ENCODE measurements at places on chromosomes 3 and 15. TPM values are rescaled to one million over a fixed set of nuclear protein-coding genes. Genes with fewer than 3 reads are reported as not detected.

- peaks cover 3% of the 10 kb centered on the region for H3K4me1 ChIP-seq
- H3K4me3 ChIP-seq: peak within 1 kb of the TSS; percentile 50
- no peaks in the 10 kb centered on the region for H3K27me3 ChIP-seq
Measured at GRCh38 chr15:48877630-48878595, at the start of gene EID1. EID1 (plus strand) TSS chr15:48878134; CDS start chr15:48878177, 43 bp downstream.

- H3K27ac ChIP-seq: peak overlapping the region; percentile 64
- no peak overlapping the region for H3K4me3 ChIP-seq
- no peaks in the 10 kb centered on the region for H3K27me3 ChIP-seq
- no peak for DNase-seq
- H3K36me3 ChIP-seq: no peaks in the 10 kb centered on the region
Measured at GRCh38 chr3:197354568-197355001, 56.2 kb upstream of the DLG1 start.

GRCh38 chr3:51581524-51581923 lies 43.0 kb downstream of the RAD54L2 start:
- peaks cover 15% of the 10 kb centered on the region for H3K36me3 ChIP-seq
- no peak overlapping the region for H3K27ac ChIP-seq
- no peaks in the 10 kb centered on the region for H3K4me1 ChIP-seq
- DNase-seq: no peak
- H3K27me3 ChIP-seq: no peaks in the 10 kb centered on the region
- no peak overlapping the region for H3K4me3 ChIP-seq

The FBXW12 gene
- total RNA-seq: not detected

DNA sequence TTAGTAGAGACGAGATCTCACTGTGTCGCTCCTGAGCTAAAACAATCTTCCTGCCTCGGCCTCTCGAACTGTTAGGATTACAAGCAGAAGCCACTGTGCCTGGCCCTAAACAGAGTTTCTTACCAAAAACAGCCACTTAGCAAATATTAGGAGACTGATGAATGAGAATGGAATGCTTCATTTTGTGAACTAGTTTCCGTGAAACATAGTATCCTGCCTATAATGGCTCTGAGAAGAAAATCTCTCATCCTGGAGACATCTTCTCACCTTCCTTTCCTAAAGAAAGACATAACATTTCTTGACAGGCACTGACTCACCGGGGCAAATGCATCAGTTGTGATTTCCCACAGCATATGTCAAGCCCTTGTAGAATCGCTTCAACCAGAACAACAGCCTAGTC lies 44.9 kb downstream of the GJD2 start:
- H3K27ac ChIP-seq: no peak overlapping the region
- H3K4me3 ChIP-seq: no peak overlapping the region
- H3K4me1 ChIP-seq: no peaks in the 10 kb centered on the region
- no peak for DNase-seq

The KBTBD12 gene
- total RNA-seq: 0.38 TPM

The PRRT3 gene
- 0.75 TPM for total RNA-seq

DNA sequence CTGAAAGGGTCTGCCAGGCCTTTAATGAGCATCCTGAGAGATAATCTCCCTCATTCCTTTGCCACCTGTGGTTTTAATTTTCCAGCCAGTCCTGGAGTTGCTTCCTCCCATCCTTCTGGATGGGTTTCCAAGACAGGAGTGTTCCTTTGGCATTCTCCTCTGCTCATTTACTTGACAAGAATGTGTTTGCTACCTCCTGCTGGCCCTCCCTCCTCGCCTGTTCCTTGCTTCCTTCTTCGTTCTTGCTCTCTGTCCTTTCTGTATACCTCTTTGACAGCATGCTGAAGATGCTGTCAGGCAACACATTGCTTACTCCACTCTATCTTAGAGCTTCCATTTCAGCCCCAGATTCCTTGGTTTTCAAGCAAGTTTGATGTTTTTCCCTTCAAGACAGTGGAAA lies 46.0 kb downstream of the ERC2 start:
- peaks cover 10% of the 10 kb centered on the region for H3K27me3 ChIP-seq
- no peaks in the 10 kb centered on the region for H3K4me1 ChIP-seq
- DNase-seq: no peak
- H3K27ac ChIP-seq: no peak overlapping the region
- H3K4me3 ChIP-seq: no peak overlapping the region

The IGSF11 gene
- 0.76 TPM for total RNA-seq

The SNX22 gene
- not detected for total RNA-seq

DNA sequence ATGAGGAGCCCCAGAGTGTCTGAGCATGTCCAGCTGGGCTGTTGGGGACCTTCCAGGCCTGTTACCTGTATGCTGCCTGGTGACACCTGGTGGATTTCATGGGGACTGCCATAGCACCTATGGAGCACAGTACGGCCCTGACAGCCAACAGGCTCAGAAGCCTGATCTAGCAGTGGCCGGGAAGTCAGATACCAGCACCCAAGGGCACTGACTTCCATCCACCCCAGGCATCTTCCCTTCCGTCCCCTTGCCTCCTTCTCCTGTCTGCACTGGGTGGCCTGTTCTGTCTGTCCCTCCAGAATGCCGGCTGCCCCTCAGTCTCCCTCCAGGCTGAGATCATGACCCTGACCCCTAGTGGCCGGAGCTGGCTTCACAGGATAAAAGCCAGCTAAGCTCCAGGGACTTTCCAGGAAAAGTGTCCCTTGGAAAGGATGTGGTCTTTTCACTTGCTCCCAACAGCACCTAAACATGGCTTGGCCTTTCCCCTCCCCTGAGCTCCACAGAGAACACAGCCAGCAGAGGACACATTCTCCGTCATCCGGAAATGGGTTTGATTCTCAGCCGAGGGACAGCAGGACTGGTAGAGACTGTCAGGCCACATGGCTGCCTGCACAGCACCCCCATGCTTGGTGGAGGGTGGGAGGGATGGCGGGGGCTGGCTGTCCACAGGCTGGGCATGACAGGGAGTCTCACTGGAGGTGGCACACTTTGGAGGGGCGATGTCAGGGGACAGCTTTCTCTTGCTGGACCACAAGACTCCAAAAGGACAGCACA lies 9.5 kb downstream of the RPS17 start:
- H3K36me3 ChIP-seq: no peaks in the 10 kb centered on the region
- no peaks in the 10 kb centered on the region for H3K27me3 ChIP-seq
- H3K4me3 ChIP-seq: peak overlapping the region; percentile 29
- H3K27ac ChIP-seq: peak overlapping the region; percentile 18

The UMPS gene
- 33.2 TPM for total RNA-seq

- H3K36me3 ChIP-seq: no peaks in the 10 kb centered on the region
- no peak overlapping the region for H3K27ac ChIP-seq
- DNase-seq: no peak
- no peaks in the 10 kb centered on the region for H3K4me1 ChIP-seq
Measured at GRCh38 chr3:24981924-24982323, 446.1 kb upstream of the RARB start.

DNA sequence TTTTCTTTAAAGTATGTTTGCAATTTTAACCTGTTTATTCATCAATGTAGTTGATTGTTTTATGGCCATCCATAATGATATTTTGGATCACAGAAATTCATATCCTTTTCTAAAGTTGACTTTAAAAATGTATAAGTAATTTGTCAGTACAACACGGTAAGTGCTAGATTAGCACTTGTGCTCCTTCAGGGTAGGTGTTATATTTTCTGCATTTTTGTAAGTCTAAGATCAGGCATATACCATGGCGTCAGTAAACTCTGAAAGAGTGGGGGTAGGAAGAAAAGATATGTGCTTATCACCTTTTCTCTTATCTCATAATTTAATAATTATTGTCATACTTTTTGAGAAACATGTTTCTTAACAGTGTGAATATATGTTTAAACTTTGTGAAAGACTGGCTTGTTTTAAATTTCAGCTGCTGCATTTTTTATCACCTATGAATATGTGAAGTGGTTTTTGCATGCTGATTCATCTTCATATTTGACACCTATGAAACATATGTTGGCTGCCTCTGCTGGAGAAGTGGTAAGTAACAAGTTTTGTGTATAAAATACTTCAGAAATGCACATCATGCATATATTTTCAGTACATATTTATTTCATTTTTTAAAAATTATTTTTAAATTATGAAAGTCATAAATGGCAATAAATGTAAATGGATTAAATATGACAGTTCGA lies 22.1 kb downstream of the SLC25A26 start:
- H3K4me1 ChIP-seq: no peaks in the 10 kb centered on the region
- no peak for DNase-seq
- H3K36me3 ChIP-seq: peaks cover 8% of the 10 kb centered on the region
- no peaks in the 10 kb centered on the region for H3K27me3 ChIP-seq
- H3K27ac ChIP-seq: no peak overlapping the region

GRCh38 chr3:75768303-75769017 lies 16.9 kb downstream of the ZNF717 start:
- no peak overlapping the region for H3K27ac ChIP-seq
- DNase-seq: no peak

DNA sequence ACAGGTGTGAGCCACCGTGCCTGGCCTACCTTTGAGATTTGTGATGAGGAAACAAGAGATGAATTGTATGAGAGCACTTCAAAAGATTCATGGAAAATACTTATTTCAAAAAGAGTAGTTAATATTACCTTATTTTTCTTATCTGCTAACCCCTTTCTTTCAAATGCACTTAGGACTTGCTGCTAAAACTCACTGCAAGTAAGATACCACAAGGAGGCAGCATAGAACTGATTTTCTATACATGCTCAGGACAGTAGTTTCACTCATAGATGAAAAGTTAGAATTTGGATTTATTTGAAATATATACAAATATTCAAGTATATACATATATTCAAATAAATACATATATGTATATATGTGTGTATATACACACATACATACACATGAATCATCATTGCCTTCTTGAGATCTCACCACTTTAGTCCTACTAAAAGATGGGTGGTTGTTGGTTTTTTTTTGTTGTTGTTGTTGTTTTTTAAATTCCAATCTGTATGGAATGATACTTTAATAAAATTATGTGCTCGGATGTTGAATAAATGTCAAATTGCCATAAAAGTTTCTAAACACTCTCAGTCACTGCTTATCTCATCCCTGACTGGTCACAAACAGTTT lies 2.4 kb downstream of the CCNDBP1 start:
- no peaks in the 10 kb centered on the region for H3K27me3 ChIP-seq
- peaks cover 51% of the 10 kb centered on the region for H3K4me1 ChIP-seq
- DNase-seq: no peak
- no peak overlapping the region for H3K4me3 ChIP-seq

DNA sequence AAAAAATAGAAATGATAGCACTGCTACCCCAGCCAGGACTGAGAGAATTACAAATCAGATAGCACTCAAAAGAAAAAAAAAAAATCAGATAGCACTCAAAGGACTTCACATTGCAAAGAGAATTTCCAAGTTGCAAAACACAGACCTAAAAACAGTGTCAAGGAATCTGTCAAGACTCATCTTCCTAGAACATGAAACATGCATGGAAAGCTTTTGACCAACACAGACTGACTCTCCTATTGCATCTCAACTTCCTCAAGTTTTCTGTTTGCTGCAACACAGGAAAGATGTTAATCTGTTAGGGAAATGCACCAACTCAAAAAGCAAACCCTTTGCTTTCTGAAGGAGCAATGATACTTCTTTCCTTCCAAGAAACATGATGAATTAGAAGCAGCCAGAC lies 42.3 kb downstream of the RAB27A start:
- no peak overlapping the region for H3K27ac ChIP-seq
- no peaks in the 10 kb centered on the region for H3K27me3 ChIP-seq
- H3K36me3 ChIP-seq: no peaks in the 10 kb centered on the region
- H3K4me3 ChIP-seq: no peak overlapping the region
- DNase-seq: no peak
- H3K4me1 ChIP-seq: peaks cover 49% of the 10 kb centered on the region

DNA sequence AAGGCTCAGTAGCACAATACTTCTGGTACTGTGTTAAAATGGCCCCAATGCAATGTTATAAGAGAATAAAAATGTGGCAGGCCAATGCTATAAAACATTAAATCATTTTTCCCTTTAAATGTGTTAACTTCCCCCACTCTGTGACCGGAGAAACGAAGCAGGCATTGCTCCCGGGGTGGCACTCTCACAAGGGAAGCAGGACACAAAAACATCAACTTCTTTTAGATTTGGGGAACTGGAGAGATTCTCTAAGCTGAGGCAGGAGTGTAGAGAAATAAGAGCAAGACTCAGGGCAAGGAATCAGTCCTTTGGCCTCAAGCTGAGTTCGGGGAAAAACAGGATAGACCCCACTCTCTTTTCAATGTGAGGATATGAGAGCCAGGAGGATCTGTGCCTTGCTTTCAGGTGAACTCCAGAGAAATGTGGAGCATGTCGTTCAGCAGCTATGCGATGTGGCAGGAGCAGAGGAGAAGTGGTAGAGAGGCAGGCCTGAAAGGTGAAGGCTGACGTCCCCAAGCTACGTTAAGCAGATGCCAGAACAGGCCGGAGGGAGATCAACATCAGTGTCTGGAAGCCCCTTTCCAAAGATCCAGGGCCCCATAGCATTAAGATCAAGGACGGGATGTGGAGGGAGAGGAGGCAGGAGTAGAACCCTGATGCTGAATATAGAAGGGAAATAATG lies 160.2 kb downstream of the PLD1 start:
- H3K4me1 ChIP-seq: peaks cover 4% of the 10 kb centered on the region
- no peaks in the 10 kb centered on the region for H3K27me3 ChIP-seq
- DNase-seq: no peak
- no peak overlapping the region for H3K27ac ChIP-seq

DNA sequence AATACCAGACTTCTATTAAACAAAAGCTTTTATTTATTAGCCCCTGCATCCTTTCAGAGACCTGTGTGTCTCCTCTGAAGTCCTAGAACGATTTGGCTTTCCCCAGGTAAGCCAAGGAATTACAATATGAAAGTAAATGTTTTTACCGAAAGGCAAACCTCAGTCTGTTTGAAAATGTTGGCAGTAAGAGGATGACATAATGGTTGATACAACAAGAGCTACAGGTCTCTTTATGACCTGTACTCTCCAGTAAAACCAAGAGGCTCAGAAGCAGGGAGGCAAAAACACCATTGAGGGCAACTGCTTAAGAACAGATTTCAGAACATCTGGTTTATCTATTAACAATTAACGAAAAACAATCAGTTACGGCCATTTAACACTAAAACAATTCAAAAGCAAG lies 107.8 kb downstream of the ADAM10 start:
- no peak overlapping the region for H3K27ac ChIP-seq
- no peaks in the 10 kb centered on the region for H3K36me3 ChIP-seq

- no peak overlapping the region for H3K27ac ChIP-seq
- DNase-seq: no peak
- no peak overlapping the region for H3K4me3 ChIP-seq
- H3K36me3 ChIP-seq: no peaks in the 10 kb centered on the region
- H3K27me3 ChIP-seq: no peaks in the 10 kb centered on the region
- H3K4me1 ChIP-seq: no peaks in the 10 kb centered on the region
Measured at GRCh38 chr3:87625876-87626275, 349.5 kb upstream of the POU1F1 start.

Data from esophagus squamous epithelium (tissue), 5 donors.